ENCODE measurements at places on chromosomes 7 and 10. TPM values are rescaled to one million over a fixed set of nuclear protein-coding genes. Genes with fewer than 3 reads are reported as not detected.

GRCh38 chr7:17844514-17845196, 95.6 kb downstream of the SNX13 start:
- H3K4me3 ChIP-seq = no peak overlapping the region
- H3K27ac ChIP-seq = no peak overlapping the region
- H3K4me1 ChIP-seq = peaks cover 4% of the 10 kb centered on the region
- H3K27me3 ChIP-seq = no peaks in the 10 kb centered on the region
- DNase-seq = no peak

GRCh38 chr7:4631380-4632179, 50.5 kb upstream of the FOXK1 start:
- no peaks in the 10 kb centered on the region for H3K4me1 ChIP-seq
- no peak overlapping the region for H3K4me3 ChIP-seq
- H3K27ac ChIP-seq = no peak overlapping the region
- no peak for DNase-seq

GRCh38 chr7:138602451-138602850, 98.7 kb downstream of the SVOPL start:
- no peaks in the 10 kb centered on the region for H3K4me1 ChIP-seq
- H3K27me3 ChIP-seq = no peaks in the 10 kb centered on the region
- H3K4me3 ChIP-seq = no peak overlapping the region

GRCh38 chr10:17792991-17793390, 16.2 kb upstream of the MRC1 start:
- H3K27ac ChIP-seq = no peak overlapping the region
- H3K4me3 ChIP-seq = no peak overlapping the region
- H3K4me1 ChIP-seq = no peaks in the 10 kb centered on the region

GRCh38 chr7:30437823-30438574, 40.6 kb downstream of the NOD1 start:
- H3K36me3 ChIP-seq = peaks cover 5% of the 10 kb centered on the region
- DNase-seq = no peak
- H3K27me3 ChIP-seq = no peaks in the 10 kb centered on the region
- H3K4me1 ChIP-seq = no peaks in the 10 kb centered on the region
- no peak overlapping the region for H3K4me3 ChIP-seq
- no peak overlapping the region for H3K27ac ChIP-seq

GRCh38 chr10:22606164-22606614, 108.2 kb downstream of the PIP4K2A start:
- no peaks in the 10 kb centered on the region for H3K27me3 ChIP-seq
- peak overlapping the region; percentile 23 for H3K4me3 ChIP-seq
- peak overlapping the region; percentile 24 for H3K27ac ChIP-seq
- peak; percentile 42 for DNase-seq
- peaks cover 94% of the 10 kb centered on the region for H3K4me1 ChIP-seq
- peaks cover 12% of the 10 kb centered on the region for H3K36me3 ChIP-seq

DNA sequence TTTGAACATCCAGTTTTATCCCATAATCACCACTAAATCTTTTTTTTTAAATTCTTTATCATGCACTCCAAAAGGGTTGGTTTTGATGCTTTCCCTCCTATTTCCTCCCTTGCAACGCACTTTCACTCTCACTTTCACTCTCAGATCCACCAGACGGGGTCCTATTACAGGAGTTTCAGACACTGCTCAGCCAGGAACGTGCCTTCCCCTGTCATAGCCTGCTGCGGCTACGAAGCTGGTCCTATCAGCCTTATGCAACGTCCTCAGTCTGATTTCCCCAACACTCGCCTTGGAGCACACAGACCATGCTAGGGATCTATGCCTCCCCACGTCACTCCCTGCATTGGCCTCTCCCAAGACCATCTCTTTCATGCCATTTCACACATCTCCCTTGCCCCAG, 23.4 kb downstream of the ZPBP start:
- H3K4me3 ChIP-seq = peak overlapping the region; percentile 47
- no peaks in the 10 kb centered on the region for H3K27me3 ChIP-seq
- no peaks in the 10 kb centered on the region for H3K36me3 ChIP-seq
- peak; percentile 21 for DNase-seq
- H3K27ac ChIP-seq = no peak overlapping the region
- H3K4me1 ChIP-seq = peaks cover 22% of the 10 kb centered on the region

DNA sequence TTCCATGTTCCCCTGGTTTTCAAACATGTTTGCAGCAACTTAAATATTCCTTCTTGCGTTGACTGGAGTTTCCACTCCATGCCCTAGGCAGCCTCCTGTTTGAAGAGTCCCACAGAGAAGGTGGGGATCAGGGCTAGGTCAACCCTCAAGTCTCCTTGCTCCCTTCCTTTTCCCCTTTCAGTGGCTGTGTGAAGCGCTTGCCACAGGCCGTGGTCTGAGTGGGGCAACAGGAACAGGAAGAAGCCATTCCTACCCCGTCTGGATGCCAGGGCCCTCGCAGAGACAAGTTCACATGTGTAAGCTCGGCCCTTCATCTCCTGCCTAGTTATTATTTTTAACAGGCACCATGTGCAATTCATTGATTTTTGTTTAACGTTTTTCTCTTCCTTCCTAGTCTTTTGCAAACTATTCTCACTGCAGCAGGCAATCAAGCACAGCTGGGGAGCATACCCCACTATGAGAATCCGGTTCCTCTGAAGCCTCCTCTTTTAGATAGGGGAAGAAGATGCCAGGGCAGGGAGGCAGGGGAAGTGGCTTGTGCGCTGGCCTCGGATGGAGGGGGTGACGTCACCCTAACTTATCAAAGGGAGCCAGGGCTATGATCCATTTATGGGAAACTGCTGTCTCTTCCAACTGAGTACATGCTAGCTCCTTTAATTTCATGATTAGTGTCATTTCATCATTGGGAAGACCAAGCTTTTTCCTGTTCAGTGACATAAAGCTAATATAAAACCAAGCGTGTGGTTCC, 64.2 kb downstream of the PRLHR start:
- no peaks in the 10 kb centered on the region for H3K36me3 ChIP-seq
- H3K4me3 ChIP-seq = no peak overlapping the region
- no peak for DNase-seq
- no peak overlapping the region for H3K27ac ChIP-seq
- H3K27me3 ChIP-seq = no peaks in the 10 kb centered on the region
- no peaks in the 10 kb centered on the region for H3K4me1 ChIP-seq

- H3K27me3 ChIP-seq = no peaks in the 10 kb centered on the region
- no peak overlapping the region for H3K4me3 ChIP-seq
- DNase-seq = no peak
- no peaks in the 10 kb centered on the region for H3K36me3 ChIP-seq
- H3K27ac ChIP-seq = no peak overlapping the region
- H3K4me1 ChIP-seq = no peaks in the 10 kb centered on the region
Measured at GRCh38 chr7:45515346-45515745, 58.8 kb upstream of the ADCY1 start.

DNA sequence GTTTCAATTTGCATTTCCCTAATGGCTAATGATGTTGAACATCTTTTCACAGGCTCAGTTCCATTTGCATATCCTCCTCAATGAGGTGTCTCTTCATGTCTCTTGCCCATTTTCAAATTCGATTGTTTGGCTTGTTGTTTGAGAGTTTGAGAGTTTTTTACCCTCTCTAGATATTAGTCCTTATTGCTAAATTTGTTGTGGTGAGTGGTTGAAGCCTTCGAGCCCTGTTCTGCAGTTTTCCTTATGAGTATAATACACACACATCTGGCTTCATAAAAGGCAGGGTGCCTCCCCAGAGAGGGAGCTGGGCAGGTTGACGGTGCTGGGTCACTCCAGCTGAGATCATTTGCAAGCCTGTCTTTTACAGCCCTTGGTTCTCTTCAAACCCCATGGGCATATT, 65.1 kb downstream of the RGS10 start:
- peaks cover 28% of the 10 kb centered on the region for H3K4me1 ChIP-seq
- no peak overlapping the region for H3K4me3 ChIP-seq
- no peaks in the 10 kb centered on the region for H3K36me3 ChIP-seq
- H3K27ac ChIP-seq = no peak overlapping the region
- DNase-seq = no peak
- no peaks in the 10 kb centered on the region for H3K27me3 ChIP-seq

DNA sequence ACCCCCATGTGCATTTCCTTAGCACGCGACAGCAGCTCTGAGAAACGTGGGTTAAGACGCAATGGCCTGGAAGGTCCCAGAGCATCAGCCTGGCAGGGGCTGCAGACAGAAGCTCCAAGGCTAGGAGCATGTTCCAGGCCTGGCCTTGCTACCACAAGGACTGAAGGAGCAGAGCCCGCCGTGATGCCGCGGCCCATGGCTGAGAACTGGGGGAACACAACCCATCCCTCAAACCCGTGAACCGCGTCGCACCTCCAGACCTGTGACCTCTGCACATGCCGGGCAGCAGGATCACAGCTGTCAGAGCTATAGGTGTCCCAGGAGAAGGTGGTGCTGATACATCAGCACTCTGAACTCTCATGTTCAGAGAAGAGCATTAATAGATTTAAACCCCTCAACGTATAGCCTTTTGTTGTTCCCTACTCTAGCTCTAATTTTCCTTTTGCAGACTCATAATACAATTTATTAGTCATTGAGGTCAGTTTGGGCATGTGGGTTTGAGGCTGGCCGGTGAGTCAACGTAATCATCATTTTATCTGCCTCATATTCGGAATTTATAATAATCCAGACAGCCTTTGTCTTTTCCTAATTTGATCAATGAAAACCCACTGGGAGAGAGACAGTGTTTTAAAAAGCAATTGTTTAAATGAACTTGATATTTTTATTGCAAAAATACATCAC, 222.5 kb upstream of the TCERG1L start:
- H3K27me3 ChIP-seq = no peaks in the 10 kb centered on the region
- H3K36me3 ChIP-seq = no peaks in the 10 kb centered on the region
- H3K4me3 ChIP-seq = no peak overlapping the region
- H3K27ac ChIP-seq = no peak overlapping the region
- no peaks in the 10 kb centered on the region for H3K4me1 ChIP-seq

DNA sequence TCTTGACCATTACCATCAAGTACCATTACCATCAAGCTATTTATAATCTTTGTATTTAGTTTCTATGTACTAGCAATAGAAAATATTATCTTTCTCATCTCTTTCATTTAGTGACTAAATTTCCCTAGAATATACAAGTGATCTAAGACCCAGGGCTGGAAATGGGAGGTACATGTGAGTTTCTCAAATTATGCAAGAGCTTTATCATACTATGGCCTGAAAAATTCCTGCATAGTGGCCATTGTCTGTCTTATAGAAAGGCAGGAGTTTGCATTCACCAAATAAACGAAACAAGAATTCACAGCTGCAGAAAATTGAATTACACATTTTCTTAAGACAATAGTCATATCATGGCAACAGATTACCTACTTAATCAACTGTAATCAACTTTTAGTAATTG, 50.7 kb upstream of the HDAC9 start:
- H3K4me1 ChIP-seq = no peaks in the 10 kb centered on the region
- H3K27me3 ChIP-seq = no peaks in the 10 kb centered on the region
- H3K36me3 ChIP-seq = no peaks in the 10 kb centered on the region
- H3K4me3 ChIP-seq = no peak overlapping the region
- no peak overlapping the region for H3K27ac ChIP-seq
- DNase-seq = no peak

- no peaks in the 10 kb centered on the region for H3K36me3 ChIP-seq
- H3K27me3 ChIP-seq = no peaks in the 10 kb centered on the region
- DNase-seq = no peak
- H3K27ac ChIP-seq = no peak overlapping the region
Measured at GRCh38 chr7:92656121-92656520, 65.9 kb upstream of the FAM133B start.

GRCh38 chr7:20402747-20403230, 72.1 kb downstream of the ITGB8 start:
- no peak overlapping the region for H3K27ac ChIP-seq
- no peak for DNase-seq
- no peaks in the 10 kb centered on the region for H3K4me1 ChIP-seq
- H3K36me3 ChIP-seq = no peaks in the 10 kb centered on the region
- H3K27me3 ChIP-seq = no peaks in the 10 kb centered on the region

- H3K27me3 ChIP-seq = no peaks in the 10 kb centered on the region
- no peak overlapping the region for H3K27ac ChIP-seq
- H3K36me3 ChIP-seq = no peaks in the 10 kb centered on the region
Measured at GRCh38 chr10:124213471-124213870, 120.1 kb upstream of the CHST15 start.

DNA sequence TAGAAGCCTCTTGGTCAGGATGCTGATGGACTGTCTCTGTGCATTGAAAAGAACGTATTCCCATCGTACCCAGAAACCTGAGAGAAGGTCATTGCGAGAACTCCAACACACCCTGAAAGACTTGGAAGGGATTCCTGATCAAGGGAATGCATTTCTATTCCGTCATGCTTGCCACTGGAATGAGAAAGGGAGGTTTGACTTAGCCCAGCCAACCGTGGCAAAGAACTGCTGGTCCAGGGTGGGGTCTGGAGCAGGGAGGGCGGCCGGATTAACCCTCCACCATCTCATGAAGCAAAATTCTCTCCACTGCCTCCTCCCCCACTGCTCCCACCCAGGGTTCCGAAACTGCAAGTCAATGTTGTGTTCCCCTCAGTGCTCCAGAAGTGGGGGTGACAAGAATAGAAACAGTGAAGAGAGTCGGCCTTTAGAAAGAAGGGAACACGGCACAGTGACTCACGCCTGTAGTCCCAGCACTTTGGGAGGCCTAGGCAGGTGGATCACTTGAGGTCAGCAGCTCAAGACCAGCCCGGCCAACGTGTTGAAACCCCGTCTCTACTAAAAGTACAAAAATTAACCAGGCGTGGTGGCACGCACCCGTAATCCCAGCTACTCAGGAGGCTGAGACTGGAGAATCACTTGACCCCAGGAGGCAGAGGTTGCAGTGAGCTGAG, 137.5 kb upstream of the MGMT start:
- no peak overlapping the region for H3K4me3 ChIP-seq
- H3K27me3 ChIP-seq = no peaks in the 10 kb centered on the region
- no peaks in the 10 kb centered on the region for H3K4me1 ChIP-seq
- no peaks in the 10 kb centered on the region for H3K36me3 ChIP-seq
- no peak overlapping the region for H3K27ac ChIP-seq

DNA sequence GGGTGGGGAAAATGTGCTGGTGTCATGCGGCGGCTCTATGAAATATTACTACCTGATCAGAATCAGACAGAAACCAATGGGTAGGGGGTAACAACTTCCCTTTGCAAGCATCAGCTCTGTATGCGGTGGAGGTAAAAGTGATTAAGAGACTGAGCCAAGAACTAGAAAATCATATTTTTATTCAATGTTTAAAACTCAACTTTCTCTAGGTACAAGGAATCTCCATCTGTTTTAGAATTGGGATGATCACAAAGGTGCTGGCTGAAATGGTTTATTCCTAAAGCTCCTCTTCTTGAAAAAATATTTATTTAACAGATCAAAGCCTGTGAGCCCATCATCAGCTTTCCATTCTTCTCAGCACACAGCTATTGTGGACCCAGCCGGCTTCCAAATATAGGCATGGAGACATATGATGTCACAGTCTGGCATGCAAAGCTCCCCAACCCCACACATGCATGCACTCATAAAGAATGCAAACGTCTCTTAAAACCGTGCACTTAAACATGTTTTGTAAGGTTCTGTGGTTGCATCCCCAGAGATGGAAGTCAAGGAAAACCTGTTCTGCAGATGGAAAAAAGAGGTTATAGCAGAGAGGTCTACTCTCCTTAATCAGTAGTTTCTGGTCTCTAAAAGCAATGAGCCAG, 126.0 kb downstream of the SKIDA1 start:
- no peak overlapping the region for H3K4me3 ChIP-seq
- H3K4me1 ChIP-seq = no peaks in the 10 kb centered on the region
- H3K27me3 ChIP-seq = no peaks in the 10 kb centered on the region
- no peaks in the 10 kb centered on the region for H3K36me3 ChIP-seq

GRCh38 chr10:78544423-78545090, 510.9 kb downstream of the RPS24 start:
- no peak for DNase-seq
- H3K4me1 ChIP-seq = peaks cover 6% of the 10 kb centered on the region
- no peaks in the 10 kb centered on the region for H3K36me3 ChIP-seq

ZNF853 gene
- 3.5 TPM for total RNA-seq

MRC1 gene
- total RNA-seq = 1.4 TPM

SPDYE11 gene
- total RNA-seq = not detected

OR2A12 gene
- not detected for total RNA-seq

NKX6-2 gene
- not detected for total RNA-seq

Data from CD8-positive, alpha-beta memory T cell (primary cell).